Breast epithelium (tissue), 4 donors: ENCODE measurements at places on chromosomes 6 and 20. TPM values are rescaled to one million over a fixed set of nuclear protein-coding genes. Genes with fewer than 3 reads are reported as not detected.

GRCh38 chr6:29653452-29654038 is 3.3 kb upstream of the MOG start:
- no peaks in the 10 kb centered on the region for H3K27me3 ChIP-seq
- H3K36me3 ChIP-seq = no peaks in the 10 kb centered on the region
- no peak for DNase-seq
- no peak overlapping the region for H3K27ac ChIP-seq

DNA sequence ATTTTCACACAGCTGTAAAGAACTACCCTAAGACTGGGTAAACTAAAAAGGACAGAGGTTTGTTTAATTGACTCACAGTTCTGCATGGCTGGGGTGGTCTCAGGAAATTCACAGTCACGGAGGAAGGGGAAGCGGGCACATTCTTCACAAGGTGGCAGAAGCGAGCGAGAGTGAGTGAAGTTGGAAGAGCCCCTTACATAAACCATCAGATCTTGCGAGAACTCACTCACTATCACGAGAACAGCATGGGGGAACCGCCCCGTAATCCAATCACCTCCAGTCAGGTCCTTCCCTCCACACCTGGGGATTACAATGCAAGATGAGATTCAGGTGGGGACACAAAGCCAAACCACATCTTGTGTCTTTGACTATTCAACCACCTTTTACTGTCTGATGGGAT is 700.5 kb downstream of the TENT5A start:
- H3K27ac ChIP-seq = no peak overlapping the region
- no peak for DNase-seq
- no peaks in the 10 kb centered on the region for H3K27me3 ChIP-seq
- H3K4me3 ChIP-seq = no peak overlapping the region
- no peaks in the 10 kb centered on the region for H3K4me1 ChIP-seq
- H3K36me3 ChIP-seq = no peaks in the 10 kb centered on the region

DNA sequence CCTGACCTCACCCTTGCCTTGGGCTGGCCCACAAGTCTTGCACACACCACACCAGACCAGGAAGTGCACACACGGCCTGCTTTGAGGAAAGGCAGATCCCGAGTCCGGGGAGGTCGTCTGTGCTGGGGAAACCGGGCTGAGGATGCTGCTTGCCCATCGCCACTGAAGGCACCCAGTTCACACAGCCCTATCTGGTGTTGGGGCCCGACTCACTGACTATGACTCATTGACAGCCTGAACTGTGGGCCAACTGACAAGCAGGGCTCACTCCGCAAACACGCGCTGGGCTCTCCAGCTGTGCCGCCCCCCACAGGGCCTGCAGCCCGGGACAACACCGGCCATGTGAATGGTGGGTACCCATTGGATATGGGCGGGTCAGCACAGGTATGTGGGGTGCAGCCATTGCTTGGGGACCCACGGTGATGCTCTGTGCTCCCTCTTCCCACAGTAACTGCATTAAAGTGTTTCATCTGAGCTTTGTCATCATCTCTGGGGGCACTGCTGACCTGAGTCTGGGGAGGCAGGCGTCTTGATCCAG is 1.6 kb downstream of the SAMD10 start:
- H3K27ac ChIP-seq = no peak overlapping the region
- H3K4me3 ChIP-seq = no peak overlapping the region
- H3K36me3 ChIP-seq = no peaks in the 10 kb centered on the region
- no peak for DNase-seq

DNA sequence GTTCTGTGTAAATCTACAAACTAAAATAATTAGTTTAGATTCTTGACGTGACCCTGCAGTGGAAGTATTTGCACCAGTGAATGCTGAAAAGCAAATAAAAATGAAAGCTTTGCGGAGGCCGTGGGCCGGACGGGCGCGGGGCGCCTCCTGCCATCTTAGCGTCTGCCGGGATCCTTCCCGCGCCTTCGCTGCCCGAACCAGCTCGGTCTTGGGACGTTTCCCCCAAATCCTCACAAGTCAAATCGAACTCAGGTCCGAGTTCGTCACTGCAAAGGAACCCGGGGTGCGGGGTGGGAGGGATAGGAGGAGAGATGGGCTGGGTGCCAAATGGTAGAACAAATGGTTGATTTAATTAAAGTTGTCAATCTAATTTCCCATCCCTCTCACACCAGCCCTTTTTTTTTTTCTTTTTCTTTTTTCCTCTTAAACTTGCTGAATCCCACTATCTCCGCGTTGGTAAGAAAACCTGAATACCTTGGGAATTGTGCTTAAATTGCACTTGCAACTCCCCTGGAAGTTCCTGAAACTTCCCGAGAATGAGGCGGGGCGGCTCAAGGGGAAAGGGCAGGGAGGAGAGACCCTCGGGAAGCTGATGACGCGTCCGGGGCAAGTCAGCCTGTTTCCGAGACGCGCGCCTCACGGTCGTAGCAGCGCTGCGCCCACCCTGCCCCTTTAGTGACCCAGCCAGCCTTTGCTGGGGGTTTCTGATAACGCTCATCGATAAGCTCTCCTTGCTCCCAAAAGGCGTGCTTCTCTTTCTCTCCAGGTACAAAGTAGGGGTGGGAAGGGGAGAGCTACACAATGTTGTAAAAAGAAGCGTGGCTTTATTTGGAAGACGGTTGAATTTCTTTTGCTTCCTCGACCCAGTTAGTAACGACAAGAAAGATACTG is 1.8 kb downstream of the GJA1 start:
- H3K4me3 ChIP-seq = peak overlapping the region; percentile 67
- H3K4me1 ChIP-seq = no peaks in the 10 kb centered on the region

DNA sequence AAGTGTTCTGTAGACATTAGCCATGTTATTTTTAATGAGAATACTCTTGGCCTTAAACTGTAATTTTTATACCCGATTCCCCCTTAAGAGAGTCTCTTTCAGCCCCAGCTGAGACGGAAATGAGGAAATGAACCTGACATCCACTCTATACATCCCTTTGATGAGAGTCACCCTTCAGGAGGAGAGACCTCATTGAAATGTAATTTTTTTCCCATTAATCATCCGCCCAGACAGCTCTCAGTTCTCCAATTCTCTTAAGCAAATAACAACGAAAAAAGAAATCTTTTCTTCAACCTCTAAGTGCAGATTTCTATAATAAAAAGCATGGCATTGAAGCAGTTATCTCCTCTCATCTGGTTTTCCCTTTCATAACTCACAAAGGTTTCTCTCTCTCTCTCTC is 243.8 kb upstream of the PMEPA1 start:
- no peak overlapping the region for H3K4me3 ChIP-seq
- no peak for DNase-seq
- no peaks in the 10 kb centered on the region for H3K4me1 ChIP-seq
- no peak overlapping the region for H3K27ac ChIP-seq
- no peaks in the 10 kb centered on the region for H3K36me3 ChIP-seq

DNA sequence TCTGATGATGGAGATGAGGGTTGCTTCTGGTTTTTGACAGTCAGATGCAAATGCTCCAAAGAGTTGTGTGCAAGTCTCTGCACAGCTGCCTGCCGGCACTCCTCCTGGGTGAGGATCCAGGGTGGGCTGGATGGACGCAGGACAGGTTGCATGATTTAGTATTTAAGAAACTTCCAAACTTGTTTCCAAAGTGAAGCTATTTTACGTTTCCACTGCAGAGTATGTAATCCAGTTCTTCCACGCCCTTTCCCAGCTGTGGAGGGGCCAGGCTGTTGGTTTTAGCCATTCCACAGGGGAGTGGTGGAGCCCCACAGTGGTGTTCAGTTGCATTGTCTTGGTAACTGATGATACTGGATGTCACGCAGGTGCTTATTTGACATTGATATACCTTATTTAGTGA is 157.3 kb downstream of the THBS2 start:
- no peak overlapping the region for H3K4me3 ChIP-seq
- H3K27ac ChIP-seq = no peak overlapping the region
- no peaks in the 10 kb centered on the region for H3K4me1 ChIP-seq
- no peak for DNase-seq
- H3K27me3 ChIP-seq = no peaks in the 10 kb centered on the region

GRCh38 chr20:34586488-34587163 is 28.1 kb downstream of the MAP1LC3A start:
- DNase-seq = no peak
- H3K4me3 ChIP-seq = no peak overlapping the region
- no peak overlapping the region for H3K27ac ChIP-seq
- H3K27me3 ChIP-seq = no peaks in the 10 kb centered on the region

GRCh38 chr6:52946306-52946705 is 36.8 kb upstream of the GSTA3 start:
- no peaks in the 10 kb centered on the region for H3K36me3 ChIP-seq
- no peaks in the 10 kb centered on the region for H3K27me3 ChIP-seq
- no peak for DNase-seq
- H3K4me3 ChIP-seq = no peak overlapping the region
- no peak overlapping the region for H3K27ac ChIP-seq
- H3K4me1 ChIP-seq = no peaks in the 10 kb centered on the region

DNA sequence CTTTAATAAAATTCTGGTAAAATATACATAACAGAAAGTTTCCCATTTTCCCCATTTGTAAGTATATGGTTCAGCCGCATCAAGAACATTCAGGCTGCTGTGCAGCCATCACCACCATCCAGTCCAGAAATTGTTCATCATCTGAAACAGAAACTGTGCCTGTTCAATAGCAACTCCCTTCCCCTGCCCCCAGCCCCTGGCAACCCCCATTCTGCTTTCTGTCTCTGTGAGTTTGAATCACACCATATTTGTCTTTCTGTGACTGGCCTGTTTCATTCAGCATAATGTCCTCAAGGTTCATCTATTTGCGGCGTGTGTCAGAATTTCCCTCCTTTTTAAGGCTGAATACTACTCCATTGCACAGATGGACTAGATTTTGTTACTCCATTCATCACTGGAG is 19.1 kb downstream of the VSTM2L start:
- DNase-seq = no peak
- no peak overlapping the region for H3K4me3 ChIP-seq
- no peaks in the 10 kb centered on the region for H3K36me3 ChIP-seq
- H3K27me3 ChIP-seq = peaks cover 32% of the 10 kb centered on the region
- no peak overlapping the region for H3K27ac ChIP-seq

- H3K4me1 ChIP-seq = peaks cover 10% of the 10 kb centered on the region
- H3K27me3 ChIP-seq = no peaks in the 10 kb centered on the region
- peak overlapping the region; percentile 94 for H3K27ac ChIP-seq
- H3K4me3 ChIP-seq = peak overlapping the region; percentile 83
Measured at GRCh38 chr20:18138266-18138582, 561 bp downstream of the KAT14 start.

GRCh38 chr6:157271441-157271840 is 51.9 kb downstream of the TMEM242 start:
- no peaks in the 10 kb centered on the region for H3K36me3 ChIP-seq
- H3K27me3 ChIP-seq = no peaks in the 10 kb centered on the region
- no peak overlapping the region for H3K27ac ChIP-seq

GRCh38 chr20:24836661-24837299 is 112.3 kb upstream of the CST7 start:
- H3K36me3 ChIP-seq = no peaks in the 10 kb centered on the region
- no peak overlapping the region for H3K27ac ChIP-seq

DNA sequence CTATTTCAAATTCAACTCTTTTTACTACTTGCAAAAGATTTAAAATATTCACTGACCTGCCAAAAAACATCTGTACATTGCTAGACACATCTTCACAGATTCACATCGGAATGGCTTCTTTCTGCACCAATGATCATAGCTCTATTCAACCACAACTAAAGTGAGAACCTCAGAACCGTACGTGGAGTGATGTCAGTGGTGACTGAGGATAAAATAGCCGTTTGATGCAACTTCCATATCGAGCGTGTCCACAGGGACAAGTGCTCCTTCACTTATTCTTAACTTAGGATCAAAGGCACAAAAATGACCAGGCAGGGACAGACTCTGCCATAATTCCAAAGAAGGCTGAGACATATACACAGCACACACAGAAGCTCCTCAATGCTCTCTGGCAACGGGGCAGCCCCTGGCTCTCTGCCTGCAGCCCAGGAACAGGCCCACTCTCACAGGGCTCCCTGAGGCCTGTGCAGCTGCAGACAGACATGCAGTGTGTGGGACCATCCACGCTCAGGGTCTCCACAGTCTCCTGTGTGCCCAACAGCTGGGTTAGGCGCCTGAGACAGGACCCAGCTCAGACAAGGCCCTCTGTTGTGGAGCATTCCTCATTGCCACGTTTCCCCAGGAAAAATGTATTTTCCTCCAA is 22.8 kb downstream of the FYN start:
- H3K36me3 ChIP-seq = no peaks in the 10 kb centered on the region
- no peak overlapping the region for H3K27ac ChIP-seq
- H3K4me1 ChIP-seq = no peaks in the 10 kb centered on the region

GRCh38 chr6:44582930-44583329 is 195.4 kb downstream of the CDC5L start:
- no peaks in the 10 kb centered on the region for H3K36me3 ChIP-seq
- no peaks in the 10 kb centered on the region for H3K4me1 ChIP-seq

GRCh38 chr6:129667621-129668020 is 42.4 kb downstream of the ARHGAP18 start:
- no peak overlapping the region for H3K4me3 ChIP-seq
- no peaks in the 10 kb centered on the region for H3K27me3 ChIP-seq
- no peak overlapping the region for H3K27ac ChIP-seq
- no peaks in the 10 kb centered on the region for H3K36me3 ChIP-seq
- H3K4me1 ChIP-seq = no peaks in the 10 kb centered on the region
- DNase-seq = no peak

DNA sequence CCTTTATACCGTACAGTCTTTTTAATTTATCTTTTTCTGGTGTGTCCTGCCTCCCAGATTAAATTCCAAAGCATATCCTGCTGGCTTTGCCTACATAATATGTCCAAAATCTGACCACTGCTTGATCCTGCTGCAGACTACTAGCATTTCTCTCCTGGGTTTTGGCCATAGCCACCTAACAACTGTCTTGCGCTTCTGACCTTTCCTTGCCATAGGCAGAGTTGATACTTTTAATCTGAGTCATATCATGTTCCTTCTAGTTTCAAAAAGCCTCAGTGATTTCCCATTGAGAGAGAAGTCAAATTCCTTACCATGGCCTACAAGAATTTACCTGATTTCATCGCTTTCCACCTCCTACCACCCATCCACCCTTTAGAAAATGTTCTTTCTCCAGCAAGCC is 104.8 kb downstream of the BCKDHB start:
- no peaks in the 10 kb centered on the region for H3K36me3 ChIP-seq
- DNase-seq = no peak
- no peaks in the 10 kb centered on the region for H3K27me3 ChIP-seq

DNA sequence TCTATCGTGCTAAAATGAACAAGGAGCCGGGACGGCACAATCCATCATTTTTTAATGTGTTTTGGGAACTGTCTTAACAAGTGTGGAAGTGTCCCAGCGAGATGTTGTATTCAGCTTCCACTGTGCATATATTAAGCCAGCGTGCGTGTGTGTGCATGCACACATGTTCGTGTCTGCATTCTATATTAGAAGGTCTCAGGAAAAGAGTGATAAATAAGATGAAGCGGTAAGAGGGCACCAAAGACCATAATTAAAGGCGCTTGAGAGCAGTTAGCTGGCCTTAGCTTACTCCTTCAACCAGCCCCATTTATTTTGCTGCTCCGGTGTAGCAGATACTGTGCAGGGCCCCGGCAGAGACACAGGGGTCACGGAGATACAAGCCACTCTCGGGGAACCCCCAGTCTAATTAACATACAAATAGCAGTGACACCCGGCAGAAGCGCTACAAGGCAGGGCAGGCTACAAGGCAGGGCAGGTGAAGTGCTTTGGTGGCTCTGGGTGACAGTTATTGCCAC is 206.5 kb upstream of the RREB1 start:
- no peak overlapping the region for H3K27ac ChIP-seq
- H3K27me3 ChIP-seq = no peaks in the 10 kb centered on the region
- no peak for DNase-seq
- H3K4me3 ChIP-seq = no peak overlapping the region
- no peaks in the 10 kb centered on the region for H3K36me3 ChIP-seq

The C6orf136 gene
- 16.1 TPM for total RNA-seq

The FAM83D gene
- total RNA-seq = 0.33 TPM

The BRPF3 gene
- total RNA-seq = 25.8 TPM

The C4B gene
- 323 TPM for total RNA-seq

The KCNK16 gene
- not detected for total RNA-seq

The SLC25A27 gene
- 37.4 TPM for total RNA-seq

The ZNF343 gene
- 14.0 TPM for total RNA-seq

The DDX43 gene
- 5.0 TPM for total RNA-seq
